Type B pancreatic cell (in vitro differentiated cells): ENCODE measurements at places on chromosomes 1 and 21.
A peak's percentile ranks its signal among the peaks of the same experiment; 100 is the strongest.

- no peak for DNase-seq
Observed at GRCh38 chr1:246308533-246309075, 198.5 kb downstream of the SMYD3 start.

DNA sequence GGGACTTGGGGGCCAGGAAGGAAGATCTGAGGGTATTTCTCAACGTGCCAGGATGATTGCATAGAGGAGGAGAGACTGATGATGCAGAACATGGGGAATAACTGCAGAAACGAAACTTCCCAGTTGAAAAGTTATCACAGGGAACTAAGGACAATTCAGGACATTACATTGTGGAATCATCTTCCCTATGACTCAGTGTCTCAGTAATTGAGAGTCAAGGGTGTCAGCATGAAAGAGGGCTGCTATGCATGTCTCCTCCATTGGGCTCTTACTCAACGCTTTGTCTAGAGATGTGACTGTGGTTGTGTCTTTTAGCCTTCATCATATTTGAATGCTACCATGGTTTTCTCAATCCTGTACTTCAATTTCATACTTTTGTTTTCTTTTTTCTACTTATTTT is 48.9 kb upstream of the PTGFR start:
- no peak for DNase-seq

DNA sequence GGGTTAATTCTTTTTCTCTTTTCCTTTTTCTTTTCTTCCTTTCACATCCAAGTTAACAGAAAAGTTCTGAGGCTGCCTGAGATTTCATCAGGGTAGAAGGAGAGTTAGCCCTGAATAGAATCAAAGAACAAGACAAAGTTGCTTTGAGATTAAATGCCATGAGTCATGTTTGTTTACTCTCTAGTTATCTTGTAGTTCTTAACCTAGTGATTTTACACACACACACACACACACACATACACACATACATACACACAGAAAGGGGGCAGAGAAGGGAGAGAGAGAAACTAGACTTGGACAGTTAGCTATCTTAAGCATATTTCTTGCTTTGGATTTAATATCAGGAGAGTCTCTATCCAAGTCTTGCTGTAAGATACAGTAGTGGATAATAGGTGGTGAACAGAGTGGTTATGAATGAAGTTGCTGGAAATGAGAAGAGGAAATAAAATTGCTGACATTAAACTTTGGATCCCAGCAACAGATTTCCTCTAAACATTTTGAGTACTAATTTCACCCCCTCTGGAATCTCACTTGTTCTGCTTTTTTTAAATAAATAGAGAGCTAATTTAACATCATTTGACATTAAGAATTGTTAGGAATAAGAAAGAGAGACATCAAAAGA is 19.9 kb downstream of the PLA2G4A start:
- no peak for DNase-seq

- no peak for DNase-seq
Observed at GRCh38 chr1:156021093-156021428, 310 bp upstream of the SSR2 start.

DNA sequence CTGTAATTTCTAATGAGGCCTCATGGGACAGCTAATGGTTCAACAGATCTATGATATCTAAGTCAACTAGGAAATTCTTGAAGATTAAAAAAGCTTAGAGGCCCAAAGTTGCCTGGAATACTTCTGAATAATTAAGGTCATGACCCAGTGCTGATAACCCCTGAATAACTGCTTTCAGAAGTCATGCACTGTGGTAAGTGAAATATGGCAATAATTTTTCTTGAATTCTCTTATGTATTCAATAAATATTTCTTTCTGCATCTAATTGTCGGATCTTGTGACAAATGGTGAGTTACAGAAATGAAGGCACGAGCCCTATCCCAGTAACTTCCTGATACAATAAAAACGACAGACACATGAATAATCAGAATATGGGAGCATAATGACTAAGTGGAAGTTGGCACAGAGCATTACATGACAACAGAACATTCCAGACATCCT is 219.3 kb upstream of the GREM2 start:
- no peak for DNase-seq

DNA sequence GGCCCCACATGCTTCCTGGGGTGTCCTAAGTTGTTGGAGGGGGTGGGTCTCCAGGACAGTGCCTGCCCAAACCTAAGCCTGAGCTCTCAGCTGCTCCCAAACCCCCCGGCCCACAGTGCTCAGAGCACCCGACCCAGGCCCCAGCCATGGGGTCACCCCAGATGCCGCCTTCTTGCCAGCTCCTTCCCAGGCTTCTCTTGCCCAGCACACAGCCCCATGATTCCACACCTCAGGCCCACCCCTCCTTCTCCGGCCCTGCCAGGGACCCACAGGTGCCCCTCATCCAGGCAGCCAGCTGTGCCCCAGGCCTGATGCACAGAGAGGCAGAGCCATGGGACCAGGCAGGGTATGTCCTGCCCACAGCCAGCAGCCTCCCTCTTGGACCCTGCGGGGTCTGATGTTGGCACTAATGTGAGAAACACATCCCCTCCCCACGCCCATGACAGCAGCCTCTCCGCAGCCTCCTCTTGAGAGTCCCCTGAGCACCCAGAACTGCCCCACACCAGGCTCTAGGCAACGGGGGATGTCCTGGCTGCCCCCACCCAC is 4.9 kb downstream of the WNT9A start:
- peak; percentile 65 for DNase-seq

DNA sequence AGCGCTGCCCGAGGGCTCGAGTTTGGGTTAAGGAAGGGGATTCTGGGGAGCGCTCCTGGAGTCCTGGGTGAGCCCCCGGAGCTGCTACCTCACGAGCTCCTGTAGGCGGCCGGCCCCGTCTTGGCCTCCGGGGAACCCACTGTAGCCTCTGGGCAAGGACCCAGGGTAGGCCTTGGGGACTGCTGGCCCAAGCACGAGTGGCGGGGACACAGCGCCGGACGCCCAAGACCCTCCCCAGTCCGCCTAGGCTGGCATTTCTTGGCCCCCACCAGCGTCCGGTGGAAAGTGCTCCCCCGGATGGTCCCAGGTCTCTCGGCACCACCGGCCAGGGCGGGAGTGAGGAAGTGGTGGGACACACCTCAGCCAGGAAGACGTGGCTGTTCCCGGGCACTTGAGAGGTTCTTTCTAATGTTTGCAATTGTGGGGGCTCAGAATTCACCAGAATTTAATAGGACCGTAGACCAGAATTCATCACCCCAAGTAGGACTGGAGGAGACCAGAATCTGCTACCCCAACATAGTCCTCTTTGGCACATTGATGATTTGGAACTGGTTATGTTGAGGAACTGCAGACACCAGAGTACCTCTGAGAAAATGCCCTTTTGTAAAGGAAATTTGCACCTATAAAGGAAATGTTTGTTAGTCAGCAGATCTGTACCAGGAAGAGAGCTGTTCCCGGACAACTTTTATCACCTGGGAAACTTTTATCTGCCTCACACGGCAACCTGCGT is 622 bp upstream of the TMPRSS2 start:
- DNase-seq, result no peak

- DNase-seq, result no peak
Observed at GRCh38 chr21:34017039-34017961, 56.1 kb upstream of the MRPS6 start.

DNA sequence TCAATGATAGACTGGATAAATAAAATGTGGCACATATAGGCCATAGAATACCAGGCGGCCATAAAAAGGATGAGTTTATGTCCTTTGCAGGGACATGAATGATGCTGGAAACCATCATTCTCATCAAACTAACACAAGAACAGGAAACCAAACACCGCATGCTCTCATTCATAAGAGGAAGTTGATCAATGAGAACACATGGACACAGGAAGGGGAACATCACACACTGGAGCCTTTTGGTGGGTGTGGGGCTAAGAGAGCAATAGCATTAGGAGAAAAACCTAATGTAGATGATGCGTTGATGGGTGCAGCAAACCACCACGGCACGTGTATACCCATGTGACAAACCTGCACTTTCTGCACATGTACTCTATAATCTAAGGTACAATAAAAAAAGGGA is 883.4 kb upstream of the PRMT6 start:
- no peak for DNase-seq
